ENCODE measurements at places on chromosomes 1 and 21.

DNA sequence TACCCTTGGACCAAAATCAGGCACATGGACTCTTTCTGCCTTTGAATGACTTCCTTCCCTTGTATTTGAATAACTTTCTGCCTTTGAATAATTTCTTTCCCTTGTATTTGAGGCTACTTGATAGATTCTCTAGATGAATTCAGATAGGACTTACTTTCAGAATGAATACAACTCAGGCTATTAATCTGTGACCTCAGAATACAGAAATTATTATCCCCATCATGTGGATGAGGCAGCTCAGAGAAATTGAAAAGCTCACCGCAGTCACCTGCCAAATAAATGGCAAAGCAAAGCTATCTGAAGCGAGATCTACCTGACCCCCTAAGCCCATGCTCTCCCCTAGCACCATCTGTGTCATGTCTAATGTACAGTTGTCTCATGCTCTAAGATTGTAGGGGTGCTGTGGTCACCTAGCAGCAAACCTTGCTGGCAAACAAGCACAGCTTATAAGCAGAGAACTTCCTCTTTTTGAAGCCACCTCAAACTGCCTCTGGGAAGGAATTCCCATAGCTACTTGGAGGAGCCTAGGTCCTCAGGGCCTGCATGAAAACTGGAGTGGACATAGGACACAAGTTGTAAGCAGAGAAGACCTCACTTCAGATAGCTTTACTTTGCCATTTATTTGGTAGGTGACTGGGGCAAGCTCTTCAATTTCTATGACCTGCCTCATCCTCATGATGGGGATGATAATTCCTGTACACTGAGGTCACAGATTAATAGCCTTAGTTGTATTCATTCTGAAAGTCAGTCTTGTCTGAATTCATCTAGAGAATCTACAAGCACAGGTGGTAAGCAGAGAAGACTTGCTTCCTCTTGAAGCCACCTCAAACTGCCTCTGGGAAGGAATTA, 66.1 kb downstream of the FASLG start:
- DNase-seq: no peak

DNA sequence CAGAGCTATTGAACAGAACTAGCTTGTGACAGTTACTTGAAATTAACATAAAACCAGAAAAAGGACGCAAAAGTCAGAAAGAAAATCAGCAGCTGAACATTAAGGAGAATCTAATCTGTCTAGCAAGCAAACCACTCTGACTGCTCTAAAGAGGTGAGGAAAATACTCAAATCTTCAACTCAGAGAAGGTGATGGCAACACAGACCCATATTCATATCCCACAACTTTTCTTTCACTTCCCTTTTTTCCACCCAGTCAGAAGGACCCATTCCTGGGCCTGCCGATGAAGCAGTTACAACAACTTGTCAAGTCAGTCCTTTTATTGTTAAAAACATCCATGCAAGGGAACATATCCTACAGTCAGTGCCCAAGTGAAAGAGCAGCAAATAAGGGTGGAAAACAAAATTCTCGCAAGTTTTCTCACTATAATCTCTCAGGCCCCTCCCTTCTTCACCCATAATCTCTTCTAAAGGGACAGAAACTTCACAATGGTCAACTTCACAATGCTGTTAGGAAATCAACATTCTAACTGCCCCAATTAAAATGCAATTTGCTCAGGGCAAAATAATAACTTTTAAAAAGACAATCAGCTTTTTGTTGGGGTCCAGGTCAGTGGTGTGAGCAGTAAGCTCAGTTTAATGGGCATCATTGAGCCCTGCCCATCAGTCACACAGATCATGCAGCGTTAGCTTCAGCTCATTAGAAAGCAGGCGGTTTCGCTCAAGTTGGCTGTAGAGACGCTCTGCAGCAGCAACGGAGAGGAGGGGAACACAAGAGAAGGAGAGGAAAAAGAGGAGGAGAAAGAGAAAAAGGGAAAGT, 3.6 kb upstream of the NUP210L start:
- no peak for DNase-seq

GRCh38 chr1:213277036-213277435, 226.0 kb downstream of the RPS6KC1 start:
- DNase-seq: no peak

DNA sequence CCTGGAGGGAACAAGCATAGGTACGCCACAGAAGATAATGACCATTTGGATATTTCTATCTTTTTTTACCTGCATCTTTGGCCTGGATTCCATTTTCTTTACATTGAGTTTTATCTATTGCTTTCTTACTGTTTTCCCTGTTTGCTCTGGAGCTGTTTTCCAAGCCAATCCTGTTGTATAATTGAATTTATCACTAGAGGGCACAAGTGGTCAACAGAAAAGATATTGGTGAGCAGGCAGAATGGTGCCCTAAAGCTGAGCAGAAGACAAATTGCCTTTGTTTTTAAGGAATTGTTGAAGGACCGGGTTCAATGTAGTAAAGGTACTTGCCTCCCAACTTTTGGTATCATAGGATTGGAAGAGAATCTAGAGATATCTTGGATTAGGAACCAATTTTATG, 152.8 kb downstream of the PPP1R12B start:
- peak; percentile 23 for DNase-seq

- no peak for DNase-seq
These were observed 27.2 kb upstream of the TDRD10 start for GRCh38 chr1:154474802-154475201.

GRCh38 chr1:20308569-20308968, 17.9 kb downstream of the VWA5B1 start:
- no peak for DNase-seq

GRCh38 chr1:232459087-232459486, 170.8 kb downstream of the SIPA1L2 start:
- no peak for DNase-seq

DNA sequence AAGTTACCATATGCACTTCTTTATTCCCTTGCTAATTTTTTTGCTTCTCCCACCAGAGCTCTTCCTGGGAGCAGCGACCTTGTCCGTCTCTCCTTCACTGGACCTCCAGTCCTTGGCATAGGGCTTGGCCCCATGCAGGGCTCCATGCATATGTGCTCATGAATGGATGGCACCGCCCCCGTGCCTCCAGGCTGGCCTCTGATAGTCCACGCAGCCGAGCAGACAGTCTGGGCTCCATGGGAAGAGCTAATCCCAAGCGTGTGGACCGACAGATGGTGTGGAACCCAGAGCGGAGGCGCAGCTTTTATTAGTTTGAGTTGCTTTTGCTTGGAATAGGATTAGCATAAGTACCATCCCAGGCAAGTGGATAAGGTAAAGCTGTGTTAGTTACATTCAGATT, 41.8 kb downstream of the CDCP2 start:
- DNase-seq: peak; percentile 95

DNA sequence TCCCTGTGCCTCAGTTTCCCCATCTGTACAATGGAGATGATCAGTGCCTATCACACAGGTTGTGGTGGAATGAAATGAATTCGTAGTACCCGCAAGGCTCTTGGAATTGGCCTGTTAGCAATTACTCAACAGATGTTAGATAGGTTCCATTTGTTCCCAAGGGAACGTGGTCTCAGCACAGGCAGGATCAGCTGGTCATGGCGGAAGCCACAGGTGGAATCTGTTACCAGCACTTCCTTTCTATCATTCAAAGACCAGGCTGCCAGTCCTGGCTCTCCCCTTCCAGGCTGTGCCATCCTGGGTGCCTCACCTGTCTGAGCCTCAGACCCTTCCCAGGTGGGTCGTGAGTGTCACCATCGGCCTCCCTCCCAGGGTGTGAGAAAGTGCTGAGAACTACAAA, 61.5 kb downstream of the FBXO2 start:
- DNase-seq: peak; percentile 90

DNA sequence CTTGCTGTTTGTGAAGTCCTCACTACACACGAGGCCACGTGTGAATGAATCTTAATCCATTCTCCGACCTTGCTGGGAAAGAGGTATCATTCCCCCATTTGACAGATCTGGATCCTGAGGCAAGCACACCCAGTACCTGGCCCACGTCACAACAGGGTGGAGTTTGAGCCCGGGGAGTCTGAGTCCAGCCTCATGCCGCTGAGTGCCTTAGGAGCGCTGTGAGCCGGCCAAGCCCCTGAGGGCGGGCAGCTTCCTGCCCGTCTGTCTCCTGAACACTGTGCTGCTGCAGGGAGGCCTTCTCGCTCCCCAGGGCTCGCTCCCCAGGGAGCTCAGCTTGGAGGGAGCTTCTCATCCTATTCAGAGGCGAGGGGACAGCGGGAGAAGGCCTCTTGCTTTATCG, 29.7 kb downstream of the SLC45A1 start:
- DNase-seq: no peak

GRCh38 chr1:61184040-61184713, 101.8 kb downstream of the NFIA start:
- no peak for DNase-seq

DNA sequence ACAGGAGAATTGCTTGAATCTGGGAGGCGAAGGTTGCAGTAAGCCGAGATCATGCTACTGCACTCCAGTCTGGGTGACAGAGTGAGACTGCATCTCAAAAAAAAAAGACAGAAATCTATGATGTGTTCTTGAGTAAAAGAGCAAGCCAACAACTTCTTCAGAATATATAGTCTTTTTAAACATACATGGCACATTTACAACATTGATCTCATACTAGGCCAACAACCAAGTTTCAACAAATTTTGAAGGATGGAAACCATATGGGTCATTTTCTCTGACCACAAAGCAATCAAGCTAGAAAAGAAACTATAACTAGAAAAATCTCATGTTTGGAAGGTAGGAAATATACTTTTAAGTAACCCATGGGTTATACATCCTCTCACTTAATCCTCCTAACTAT, 38.3 kb downstream of the PAFAH2 start:
- no peak for DNase-seq
